ENCODE measurements at places on chromosomes 7 and 10.

- ATAC-seq: no peak
Observed at GRCh38 chr7:92802406-92802805, 34.0 kb downstream of the CDK6 start.

GRCh38 chr7:120742372-120742771 is 115.6 kb downstream of the TSPAN12 start:
- no peak for ATAC-seq

DNA sequence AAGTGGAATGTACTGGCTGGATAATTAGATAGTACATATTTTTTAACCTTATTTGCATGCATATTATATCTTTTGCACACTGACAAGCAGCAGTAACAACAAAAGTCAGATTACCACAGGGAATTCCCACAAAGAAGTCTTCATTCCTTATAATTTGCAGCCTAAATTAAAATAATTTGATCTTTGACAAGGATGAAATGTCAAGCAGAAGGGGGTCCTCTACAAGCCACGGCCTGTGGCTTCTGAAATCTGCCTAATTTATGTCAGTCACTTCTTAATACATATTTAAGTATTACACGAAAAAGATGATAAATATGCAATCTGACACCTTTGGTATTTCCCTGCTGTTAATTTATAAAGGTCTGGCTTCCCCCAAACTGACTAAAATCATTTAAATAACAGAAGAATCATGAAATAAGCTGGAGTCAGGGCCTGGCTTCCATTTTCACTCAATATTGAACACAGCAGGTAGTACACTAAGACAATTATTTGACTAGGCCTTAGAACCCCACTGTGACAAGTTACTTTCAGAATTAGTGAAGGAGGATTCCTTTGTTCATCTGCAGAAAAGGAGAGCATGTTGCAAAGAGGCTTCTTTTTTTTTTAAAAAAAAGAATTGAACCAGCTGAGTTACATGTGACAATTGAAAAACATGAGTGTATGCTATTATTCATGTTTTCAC is 351.1 kb upstream of the ETV1 start:
- no peak for ATAC-seq

DNA sequence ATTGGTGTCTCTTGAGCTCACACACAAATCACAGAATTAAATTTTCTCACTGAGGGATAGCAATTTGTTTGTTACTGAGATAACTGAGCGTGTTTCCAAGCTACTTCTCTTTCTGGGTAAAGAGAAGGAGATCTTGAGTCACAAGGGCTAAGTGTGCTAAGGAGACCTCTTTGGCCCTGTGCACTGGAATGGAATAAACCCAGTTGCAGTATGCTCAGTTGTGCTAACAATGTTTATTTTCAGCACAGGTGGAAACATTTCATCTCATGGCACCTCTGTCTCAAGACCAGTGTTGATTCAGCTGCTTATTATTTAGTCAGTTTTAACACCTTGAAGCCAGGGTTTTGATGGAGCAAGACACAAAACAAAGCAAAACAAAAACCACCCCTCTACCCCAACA is 22.5 kb upstream of the UBE2H start:
- no peak for ATAC-seq

GRCh38 chr7:36448781-36449379 is 59.2 kb downstream of the ANLN start:
- no peak for ATAC-seq

DNA sequence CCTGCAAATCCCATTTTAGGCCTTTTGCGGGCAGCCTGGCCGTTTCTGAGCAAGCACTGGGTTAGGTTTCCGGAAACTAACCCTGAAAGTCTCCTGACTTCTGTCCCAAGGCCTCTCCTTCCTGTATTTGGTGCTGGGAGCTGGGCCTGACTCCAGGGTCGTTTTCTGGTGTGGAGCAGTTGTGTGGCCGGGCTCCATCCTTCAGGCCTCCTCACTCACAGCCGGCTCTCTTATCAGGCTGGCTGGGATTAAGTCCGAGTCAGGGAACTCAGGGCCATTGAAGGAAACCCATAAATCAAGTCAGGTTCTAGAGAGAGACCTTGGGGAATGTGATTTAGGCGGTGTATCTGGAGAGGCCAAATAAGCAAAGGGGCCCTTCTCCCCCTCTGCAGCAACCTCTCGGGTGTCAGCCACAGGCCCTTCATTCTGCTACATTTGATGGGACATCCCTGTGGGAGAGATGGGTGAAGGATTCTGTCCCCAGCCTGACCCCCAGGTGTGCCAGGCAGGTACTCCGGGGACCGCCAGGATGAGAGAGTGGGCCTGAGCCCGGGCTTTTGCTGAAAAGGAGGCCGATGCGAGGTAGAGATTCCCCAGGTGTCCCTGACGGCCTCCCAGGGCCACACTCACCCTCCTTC is 3.3 kb downstream of the GATA3 start:
- ATAC-seq: no peak

- ATAC-seq: no peak
Observed at GRCh38 chr10:79321951-79322350, 25.3 kb upstream of the PPIF start.

DNA sequence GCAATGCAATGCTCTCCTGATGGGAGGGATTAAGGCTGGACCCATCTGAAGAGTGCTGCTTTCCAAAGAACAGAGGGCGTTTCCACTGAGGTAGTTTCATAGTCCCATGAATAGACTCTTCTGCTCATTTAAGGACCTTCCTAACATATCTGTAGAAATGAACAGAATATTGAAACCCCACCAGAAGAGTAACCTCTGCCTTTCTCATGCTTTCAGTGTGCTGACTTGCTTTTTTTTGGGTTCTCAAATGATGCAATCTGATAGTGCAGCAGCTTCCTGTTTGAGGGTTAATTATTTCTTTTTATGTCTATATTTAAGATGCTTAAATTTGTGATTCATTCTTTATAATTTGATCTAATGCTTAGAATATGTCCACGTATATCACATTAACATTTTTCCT is 82.2 kb downstream of the GATA3 start:
- no peak for ATAC-seq

DNA sequence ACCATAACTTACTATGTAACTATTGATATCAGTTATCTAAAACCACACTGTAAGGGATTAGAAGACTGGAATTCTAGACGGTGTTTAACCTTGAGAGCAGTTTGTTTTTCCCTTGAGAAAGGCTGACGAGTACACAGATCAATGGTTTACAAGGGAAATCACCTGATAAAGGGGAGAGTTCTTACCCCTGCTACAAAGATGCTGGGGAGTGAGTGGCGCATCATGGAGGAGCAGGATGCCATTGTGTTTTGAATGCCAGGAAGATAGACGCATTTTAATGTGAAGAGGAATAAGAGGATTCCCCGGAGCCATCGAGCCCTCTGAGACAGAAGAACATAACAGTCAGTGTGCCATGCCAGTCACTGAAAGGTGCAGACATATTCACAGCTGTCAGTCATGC is 145.2 kb downstream of the PKD1L1 start:
- ATAC-seq: no peak

- ATAC-seq: no peak
Observed at GRCh38 chr7:913736-914520, 37.6 kb downstream of the GET4 start.

DNA sequence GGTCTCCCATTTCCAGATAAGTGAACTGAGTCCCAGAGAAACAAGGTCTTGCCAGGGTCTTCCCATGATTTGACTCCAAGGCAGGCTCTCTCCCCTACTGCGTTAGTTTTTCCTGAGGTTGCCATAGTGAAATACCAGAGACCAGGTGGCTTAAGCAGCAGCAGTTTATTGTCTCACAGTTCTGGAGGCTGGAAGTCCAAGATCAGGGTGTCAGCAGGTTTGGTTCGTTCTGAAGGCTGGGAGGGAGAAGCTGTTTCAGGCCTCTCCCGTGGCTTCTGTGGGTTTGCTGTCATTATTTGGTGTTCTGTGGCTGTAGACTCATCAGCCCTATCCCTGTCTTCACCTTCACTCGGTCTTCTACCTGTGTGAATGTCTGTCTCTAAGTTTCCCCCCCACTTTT is 129.9 kb downstream of the GRK5 start:
- ATAC-seq: no peak

DNA sequence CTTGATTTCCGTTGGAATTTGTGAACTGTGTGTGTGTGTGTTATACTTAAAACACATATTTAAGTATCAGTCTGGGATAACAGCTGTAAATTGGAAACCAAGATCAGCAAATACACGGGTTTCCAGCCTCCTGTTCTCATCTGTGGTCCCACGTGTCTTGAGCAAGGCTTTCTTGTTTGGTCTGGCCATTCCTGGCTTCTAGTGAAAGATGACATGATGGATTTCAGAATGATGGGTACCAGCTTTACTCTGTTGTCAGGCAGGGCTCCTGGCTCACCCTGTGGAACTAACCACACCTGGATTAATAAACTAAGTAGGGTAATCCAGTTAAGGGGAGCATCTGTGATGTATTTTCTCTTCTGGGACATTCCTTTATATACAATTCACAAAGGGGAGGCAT is 346.2 kb upstream of the AOAH start:
- ATAC-seq: no peak

DNA sequence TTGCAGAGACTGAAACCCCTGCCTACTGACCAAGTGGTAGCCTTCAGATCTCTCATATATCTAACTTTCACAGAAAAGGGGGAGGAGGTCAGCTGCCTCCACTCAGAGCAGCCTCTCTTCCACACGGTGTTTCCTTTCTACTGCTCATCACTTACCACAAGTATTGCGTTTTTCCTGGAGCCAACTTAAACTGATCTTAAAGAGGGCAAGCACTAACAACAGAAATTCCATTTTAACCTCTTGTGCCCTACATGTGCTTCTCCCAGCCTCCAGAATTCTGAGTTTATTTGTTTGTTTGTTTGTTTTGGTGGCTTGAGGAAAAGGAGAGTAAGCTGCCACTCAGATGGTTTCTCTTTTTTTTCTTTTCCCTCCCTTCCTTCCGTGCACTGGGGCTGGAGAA is 19.1 kb downstream of the SKIDA1 start:
- no peak for ATAC-seq

GRCh38 chr10:77310288-77310840 is 327.2 kb downstream of the KCNMA1 start:
- ATAC-seq: no peak

GRCh38 chr7:47241112-47242065 is 340.5 kb downstream of the TNS3 start:
- ATAC-seq: no peak

- no peak for ATAC-seq
Observed at GRCh38 chr7:47291461-47292081, 290.3 kb downstream of the TNS3 start.

- peak; percentile 85 for ATAC-seq
Observed at GRCh38 chr7:105268511-105269392, 120.0 kb downstream of the SRPK2 start.

DNA sequence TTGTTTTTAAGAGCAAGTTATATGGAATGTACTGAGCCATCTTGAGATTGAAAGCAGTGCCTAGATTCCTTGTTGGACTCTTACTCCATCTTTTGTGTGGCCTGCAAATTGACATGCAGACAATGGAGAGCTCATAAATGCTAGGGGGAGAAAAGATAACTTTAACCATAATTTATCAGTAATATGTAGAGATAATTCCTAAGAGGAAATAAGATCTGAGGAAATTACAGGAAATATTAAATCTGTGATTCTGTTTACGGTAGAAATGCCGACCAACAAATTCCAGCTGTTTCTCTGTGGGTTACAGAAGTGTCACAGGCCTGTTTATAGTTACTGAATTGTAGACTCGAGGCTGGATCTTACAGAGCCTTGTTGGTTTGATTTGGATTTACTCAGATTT is 348.0 kb downstream of the SUGCT start:
- no peak for ATAC-seq

GRCh38 chr10:51759896-51760534 is 60.6 kb upstream of the CSTF2T start:
- no peak for ATAC-seq

GRCh38 chr10:124245806-124246440 is 152.5 kb upstream of the CHST15 start:
- peak; percentile 29 for ATAC-seq

All from gastroesophageal sphincter (tissue), 4 donors.